Activated T-cell treated with anti-CD3 and anti-CD28 coated beads for 24 hours (primary cell): ENCODE measurements at places on chromosomes 6 and 20.

DNA sequence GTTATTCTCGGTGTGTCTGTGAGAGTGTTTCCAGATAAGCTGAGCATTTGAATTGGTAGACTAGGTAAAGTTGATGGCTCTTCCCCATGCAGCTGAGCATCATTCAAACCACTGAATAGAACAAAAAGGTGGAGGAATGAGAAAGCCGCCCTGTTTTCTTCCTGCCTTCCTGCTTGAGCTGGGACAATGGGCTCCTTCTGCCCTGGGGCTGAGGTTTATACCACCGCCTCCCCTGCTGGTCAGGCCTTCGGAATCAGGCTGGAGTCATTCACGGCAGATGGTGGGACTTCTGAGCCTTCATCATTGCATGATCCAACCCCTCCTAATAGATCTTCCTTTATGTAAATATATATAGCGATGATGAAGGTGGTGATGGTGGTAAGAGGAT lies 124.9 kb downstream of the ANKRD60 start:
- no peak for DNase-seq

GRCh38 chr6:27785294-27785693 lies 126.9 kb downstream of the OR2B2 start:
- no peak for DNase-seq

DNA sequence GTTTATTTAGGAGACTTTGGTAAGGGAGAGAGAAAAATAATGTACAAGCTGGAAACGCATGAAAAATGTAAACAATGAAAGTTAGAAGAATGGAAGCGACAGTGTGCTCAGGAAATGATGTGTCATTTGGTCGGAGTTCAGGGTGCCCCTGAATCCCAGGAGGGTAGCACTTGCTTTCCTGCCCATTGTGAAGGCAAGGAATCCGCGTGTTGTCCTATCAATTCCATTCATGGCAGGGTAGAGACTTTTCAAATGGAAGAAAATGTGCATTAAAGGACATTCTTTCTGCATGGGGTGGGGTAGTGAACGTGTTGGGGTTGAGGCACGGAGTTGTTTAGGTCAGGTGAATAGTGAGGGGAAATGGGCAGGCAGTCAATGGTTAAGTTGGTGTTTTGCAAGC lies 33.7 kb downstream of the GCNT2 start:
- DNase-seq = no peak

DNA sequence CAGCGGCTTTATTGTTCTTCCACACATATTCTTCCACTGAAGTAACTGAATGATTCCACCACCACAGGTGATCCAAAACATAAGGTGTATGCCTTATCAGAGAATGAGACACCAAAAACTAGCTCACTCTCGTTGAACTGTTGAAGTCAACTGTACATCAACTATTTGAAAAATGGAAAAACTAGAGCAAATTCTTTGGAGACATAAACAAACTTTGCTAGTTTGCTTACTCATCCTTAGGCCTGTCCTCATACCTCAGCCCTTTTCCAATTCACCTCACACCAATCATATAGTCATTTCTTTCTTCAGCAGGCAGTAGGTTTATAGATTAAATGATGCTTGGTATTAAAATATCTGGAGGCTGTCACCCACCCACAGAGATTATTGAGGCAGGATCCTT lies 77.1 kb upstream of the RNF217 start:
- no peak for DNase-seq

GRCh38 chr6:1603708-1604107 lies 6.0 kb upstream of the FOXC1 start:
- DNase-seq = no peak

- peak; percentile 54 for DNase-seq
These were observed 7.3 kb downstream of the DNTTIP1 start for GRCh38 chr20:45798935-45799642.

GRCh38 chr20:1825507-1825906 lies 69.7 kb upstream of the SIRPA start:
- DNase-seq = no peak

DNA sequence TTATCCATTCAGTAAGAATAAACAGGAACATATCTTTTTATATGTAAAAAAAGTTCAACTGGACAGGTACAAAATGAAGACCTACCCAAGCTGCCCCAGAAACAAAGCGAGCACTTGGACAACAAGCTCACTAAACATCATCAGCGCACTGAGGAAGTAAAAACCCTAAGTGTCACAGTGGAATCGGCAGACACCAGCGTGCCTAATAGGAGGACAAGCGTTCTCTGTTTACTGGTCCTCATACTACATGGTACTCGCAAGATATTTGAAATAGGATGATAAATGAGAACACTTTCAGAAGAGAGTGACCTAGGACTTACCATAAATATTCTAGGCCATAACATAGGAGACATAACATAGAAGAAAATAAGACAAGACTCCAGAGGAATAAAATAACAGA lies 18.2 kb downstream of the MAP7 start:
- DNase-seq = no peak

GRCh38 chr6:101722471-101722870 lies 329.0 kb downstream of the GRIK2 start:
- DNase-seq = no peak

- no peak for DNase-seq
These were observed 8.7 kb upstream of the STXBP5 start for GRCh38 chr6:147195510-147195909.

DNA sequence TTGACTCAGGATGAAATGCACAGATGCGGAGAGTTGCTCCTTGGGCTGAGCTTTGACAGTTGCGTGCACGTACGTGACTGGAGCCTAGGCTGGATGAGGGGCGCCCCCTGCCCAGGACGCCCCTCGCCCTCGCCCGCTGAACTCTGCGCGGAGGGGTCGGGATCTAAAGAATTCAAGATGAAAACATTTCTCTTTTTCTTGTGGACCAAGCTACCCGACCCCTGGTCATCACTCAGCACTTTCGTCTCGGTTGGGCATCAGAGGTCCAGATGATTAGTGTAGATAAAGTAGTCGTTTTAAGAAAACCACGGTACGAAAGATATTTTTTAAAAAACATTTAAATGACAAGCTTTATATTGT lies 700 bp downstream of the DTD1 start:
- no peak for DNase-seq

DNA sequence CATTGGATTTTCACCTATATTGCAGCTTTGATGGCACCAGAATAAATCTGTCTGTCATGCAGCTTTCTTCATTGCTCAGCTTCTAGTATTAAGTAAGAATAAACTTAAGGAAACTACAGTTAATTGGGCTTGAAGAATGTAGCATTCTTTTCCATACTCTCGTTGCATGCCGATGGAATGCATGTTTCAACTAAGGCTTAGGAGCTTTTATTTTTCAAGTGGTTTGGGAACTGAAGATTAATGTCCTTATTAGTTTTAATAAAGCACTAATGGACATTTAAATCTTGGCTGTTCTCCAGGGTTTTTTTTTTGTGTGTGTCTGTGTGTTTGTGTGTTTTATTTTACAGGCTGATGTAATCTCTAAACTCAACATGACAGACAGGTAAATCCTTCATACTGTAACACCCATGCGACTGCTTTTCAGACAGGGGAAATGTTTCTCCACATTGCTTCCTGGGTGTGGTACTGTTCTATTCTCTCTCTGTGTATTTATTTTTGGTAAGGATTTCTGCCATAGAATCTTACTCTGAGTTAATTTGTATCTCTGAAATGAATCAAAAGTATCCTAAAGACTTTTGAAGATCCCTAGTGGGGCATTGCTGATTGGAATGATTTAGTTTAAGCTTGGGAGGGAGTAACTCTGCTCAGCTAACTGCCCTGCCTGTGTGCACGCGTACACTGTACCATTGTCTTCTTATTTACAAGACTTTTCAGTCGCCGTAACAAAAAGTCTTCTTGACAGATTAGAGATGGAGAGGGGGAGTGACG lies 38.0 kb downstream of the SLC9A8 start:
- DNase-seq = no peak

DNA sequence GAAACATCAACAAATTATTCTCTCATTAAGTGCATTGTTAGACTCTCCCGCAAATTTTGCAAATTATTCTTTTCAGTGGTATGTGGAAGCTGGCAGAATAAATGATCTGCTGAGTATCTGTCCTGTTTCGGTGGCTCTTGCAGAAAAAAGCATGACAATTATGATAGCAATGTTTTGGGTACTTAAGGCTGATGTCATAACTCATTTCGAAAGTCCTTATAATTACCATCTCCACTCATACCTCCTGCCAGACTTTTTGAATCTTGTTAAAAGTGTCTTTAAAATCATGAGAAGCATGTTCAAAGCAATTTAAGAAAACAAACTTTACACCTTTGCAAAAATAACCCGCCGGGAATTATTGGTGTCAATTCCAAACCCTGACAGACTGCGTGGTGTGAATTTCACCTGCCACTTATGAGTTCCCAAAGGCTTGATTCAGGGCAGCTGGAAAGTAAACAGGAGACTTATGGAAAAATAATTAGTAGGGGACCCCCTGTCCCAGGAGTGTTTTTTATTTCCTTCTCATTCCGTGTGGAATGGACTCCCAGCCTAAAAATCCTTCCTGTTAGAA lies 87.6 kb upstream of the E2F3 start:
- DNase-seq = no peak

DNA sequence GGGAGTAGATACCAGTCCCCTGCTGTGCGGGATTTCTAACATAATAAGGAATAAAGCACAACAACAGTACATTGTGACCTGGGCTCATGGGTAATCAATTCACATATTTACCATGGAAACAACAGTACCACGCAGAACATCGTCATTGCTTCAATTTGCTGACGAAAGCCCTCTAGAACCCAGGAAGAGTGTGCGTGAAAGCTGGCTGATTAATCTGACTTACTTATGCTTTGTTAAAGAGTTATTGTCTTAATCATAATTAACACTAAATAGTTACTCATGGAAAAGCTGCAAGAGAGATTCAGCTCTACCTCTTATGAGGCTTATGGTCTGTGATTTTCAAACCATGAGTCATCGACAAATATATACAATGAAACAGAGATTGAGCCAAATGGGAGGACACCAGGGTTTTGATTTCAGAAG lies 644.3 kb upstream of the AGPAT4 start:
- DNase-seq = no peak

- no peak for DNase-seq
These were observed 17.8 kb upstream of the HMGN4 start for GRCh38 chr6:26520237-26520849.

DNA sequence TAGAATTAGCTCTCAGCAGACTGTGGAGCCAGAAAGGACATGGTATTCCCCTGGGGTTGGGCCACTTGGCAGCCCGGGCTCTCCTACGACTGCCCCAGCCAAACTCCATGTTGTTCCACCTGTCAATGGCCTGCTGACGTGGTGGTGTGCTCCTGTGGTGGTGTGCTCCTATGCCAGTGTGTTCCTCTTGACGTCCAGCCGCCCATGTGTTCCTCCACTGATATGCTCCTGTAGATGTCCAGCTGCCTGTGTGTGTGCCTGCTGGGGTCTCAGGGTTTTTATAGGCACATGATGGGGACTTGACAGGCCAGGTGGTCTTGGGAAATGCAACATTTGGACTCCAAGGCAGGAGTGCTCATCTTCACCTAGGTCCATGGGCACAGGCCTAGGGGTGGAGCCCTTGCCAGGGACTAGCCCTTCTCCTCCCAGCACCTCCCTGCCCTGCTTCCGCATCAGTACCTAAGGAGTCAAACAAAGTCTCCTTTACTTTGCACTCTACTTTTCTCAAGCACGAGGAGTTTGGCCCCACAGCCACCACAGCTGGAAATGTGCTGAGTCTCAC lies 133.5 kb downstream of the TINAG start:
- DNase-seq = no peak

GRCh38 chr6:76708641-76709331 lies 636.3 kb upstream of the IMPG1 start:
- DNase-seq = no peak

DNA sequence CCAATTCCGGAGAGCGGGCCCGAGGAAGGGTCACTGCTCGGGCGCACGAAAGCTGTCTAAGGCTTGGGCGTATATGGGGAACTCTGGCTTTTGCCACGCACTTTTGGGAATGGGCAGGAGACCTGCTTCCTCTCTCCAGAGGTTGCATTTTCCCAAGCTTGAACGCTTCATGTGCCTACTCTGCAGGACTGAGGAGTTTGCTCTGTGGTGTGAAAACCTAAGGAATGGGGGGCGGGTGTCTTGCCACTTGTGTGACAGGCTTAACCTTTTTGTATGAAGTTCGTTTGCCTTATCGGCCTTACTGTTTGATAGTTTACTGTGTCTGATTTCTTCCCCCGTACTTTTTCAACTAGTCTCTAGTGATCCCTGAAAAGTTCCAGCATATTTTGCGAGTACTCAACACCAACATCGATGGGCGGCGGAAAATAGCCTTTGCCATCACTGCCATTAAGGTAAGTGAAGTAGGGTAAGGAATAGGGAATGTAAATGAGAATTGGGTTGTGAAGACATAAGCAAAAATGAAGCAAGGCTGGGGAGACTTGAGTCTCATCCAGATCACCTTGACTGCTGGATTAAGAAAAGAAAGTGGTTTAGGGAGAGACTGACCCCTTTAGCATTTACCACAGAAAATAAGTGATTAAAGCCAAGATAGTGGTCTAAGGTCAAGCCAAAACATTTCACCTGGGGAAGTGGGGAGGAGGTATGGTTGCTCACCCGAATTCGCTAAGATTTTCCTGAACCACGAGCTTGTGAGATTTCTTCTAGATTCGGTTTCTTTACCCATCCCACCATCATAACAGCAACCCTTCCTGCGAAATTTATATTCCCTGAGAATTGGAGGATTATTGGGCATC lies 627 bp downstream of the RPS18 start:
- no peak for DNase-seq

GRCh38 chr6:144364782-144365181 lies 79.6 kb downstream of the UTRN start:
- no peak for DNase-seq

DNA sequence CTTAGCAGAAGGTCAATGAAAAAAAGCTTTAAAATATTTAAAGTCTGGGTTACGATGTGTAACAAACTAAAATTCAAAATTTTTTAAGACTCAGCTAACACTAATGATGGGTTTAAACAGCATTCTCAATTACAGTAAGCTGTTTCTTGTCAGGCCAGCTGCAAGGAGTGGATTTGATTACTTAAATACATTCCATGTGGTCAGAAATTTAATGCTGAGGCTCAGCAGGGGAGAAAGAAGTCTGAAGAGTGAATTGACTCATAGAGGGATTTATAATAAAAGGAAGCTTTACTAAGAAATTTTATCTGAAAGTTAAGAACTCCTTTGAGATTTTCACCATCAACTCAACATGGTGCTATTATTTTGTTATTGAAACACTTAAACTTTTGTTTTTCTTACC lies 398.6 kb downstream of the KHDRBS2 start:
- DNase-seq = no peak
